ENCODE measurements at places on chromosomes 1 and 21. TPM values are rescaled to one million over a fixed set of nuclear protein-coding genes. Genes with fewer than 3 reads are reported as not detected.

Gene FMOD
- total RNA-seq, result 28.9 TPM

Gene ILF2
- 83.2 TPM for total RNA-seq

Gene CHAF1B
- 1.8 TPM for total RNA-seq

Gene PGBD2
- 9.1 TPM for total RNA-seq

DNA sequence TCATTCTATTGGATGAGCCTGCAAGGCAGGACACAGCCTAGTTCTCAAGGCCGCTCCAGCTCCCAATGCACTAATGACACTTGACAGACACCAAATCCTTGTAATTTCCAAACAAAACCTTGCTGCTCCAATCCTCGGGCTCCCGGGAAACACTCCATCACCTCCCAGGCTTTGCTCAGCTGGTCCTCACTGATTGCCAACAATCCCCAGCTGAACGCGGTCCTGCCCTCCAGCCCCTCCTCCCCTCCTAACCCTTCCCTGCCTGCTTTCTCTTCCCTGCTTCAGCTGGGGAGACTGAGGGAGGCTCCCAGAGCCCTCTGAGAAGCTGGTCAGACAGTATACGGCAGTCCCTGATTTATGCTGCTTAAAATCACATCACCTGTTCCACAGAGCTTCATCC is 114.4 kb upstream of the TNR start:
- DNase-seq, result no peak

DNA sequence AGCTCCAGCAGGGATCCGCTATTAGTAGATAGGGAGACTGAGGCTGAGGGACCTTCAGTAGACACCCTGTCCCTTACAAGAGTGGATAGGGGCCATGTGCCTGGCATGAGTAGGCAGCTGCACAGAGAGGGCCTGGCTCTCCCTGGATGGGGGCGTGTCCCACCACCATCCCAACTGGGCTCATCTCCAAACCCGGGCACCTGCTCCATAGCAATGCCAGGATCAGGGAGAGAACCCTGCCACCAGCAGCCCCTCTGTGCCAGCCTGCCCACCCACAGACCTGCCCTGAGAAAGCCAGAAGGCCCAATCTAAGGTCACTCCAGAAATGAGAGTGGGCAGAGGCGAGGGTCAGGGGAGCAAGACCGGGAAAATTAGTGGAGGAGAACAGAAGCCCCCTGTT is 121.3 kb downstream of the GRIK3 start:
- DNase-seq, result no peak

- no peak for DNase-seq
Observed at GRCh38 chr1:76562292-76562691, 305.0 kb upstream of the ST6GALNAC5 start.

- no peak for DNase-seq
Observed at GRCh38 chr1:199489594-199489993, 537.9 kb upstream of the NR5A2 start.

- DNase-seq, result peak; percentile 46
Observed at GRCh38 chr1:2590233-2591141, 3.9 kb downstream of the PRXL2B start.

- DNase-seq, result no peak
Observed at GRCh38 chr1:10280439-10281350, 70.3 kb downstream of the KIF1B start.

GRCh38 chr1:37159102-37159501 is 124.8 kb upstream of the GRIK3 start:
- no peak for DNase-seq

DNA sequence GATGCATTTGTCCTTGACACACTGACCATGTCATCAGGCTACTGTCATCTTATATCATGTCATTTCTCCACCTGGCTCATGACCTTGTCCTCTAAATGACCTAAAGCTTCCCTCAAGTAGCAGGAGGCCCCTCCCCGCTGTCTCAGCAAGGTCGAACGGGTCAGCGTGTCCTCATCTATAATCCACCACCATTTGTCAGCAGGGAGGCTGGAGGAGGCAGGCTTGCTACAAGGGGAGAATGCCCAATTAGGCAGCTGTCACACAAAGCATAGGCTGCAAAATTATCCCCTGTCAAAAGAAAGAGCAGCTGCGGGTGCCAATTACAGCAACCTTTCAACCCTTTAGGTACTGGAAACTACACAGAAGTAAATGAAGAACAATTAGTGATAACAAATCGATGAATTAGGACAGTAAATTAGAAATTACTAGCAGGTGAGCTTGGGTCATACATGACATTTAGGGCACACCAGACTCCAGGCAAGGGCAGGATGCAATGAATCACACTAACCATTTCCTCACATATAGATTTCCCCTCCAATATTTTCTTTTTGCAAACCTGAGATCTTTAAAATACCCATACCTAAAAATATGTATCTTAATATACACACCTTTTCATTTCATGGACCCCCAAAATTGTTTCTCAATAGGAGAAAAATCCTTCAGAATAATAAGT is 61.2 kb downstream of the NRIP1 start:
- no peak for DNase-seq

GRCh38 chr1:17091252-17091651 is 28.0 kb downstream of the PADI2 start:
- DNase-seq, result no peak

DNA sequence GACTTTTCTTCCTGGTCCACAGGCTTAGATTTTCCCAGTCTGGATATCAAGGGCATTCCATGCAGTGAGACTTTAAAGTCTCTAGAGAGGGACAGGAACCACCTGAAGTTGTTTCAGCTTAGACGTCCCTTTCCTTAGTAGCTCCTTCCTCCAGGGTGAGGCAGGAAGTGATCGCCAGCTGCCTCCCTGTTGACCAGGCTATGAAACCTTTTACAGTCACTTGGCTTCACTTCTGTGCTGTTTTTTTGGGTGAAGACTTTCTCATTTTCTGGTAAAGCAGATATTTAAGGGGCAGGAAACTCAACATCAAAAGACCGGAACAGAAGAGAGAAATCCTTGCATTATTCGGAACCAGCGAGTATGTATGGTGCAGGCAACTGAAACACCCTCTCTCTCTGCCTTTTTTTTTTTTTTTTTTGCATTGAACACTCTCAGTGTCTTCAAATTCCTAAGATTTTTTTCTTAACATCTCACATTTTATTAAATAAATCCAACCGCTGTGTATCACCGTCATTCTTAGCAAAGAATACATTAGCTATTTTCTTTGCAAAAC is 234.6 kb upstream of the IRF2BP2 start:
- no peak for DNase-seq

- no peak for DNase-seq
Observed at GRCh38 chr21:25176637-25177412, 430.5 kb downstream of the MRPL39 start.

GRCh38 chr1:84347932-84348555 is 46.5 kb downstream of the SAMD13 start:
- no peak for DNase-seq

All from lower lobe of right lung (tissue), 2 donors.